ENCODE measurements at places on chromosomes 11 and 22. TPM values are rescaled to one million over a fixed set of nuclear protein-coding genes. Genes with fewer than 3 reads are reported as not detected.

CADM1 gene
- polyA plus RNA-seq, result 38.8 TPM

FLRT1 gene
- 0.87 TPM for polyA plus RNA-seq

OR4D10 gene
- polyA plus RNA-seq, result not detected

FADS2 gene
- 21.3 TPM for polyA plus RNA-seq

LINC01488 gene
- polyA plus RNA-seq, result not detected

TRIM49 gene
- not detected for polyA plus RNA-seq

MFRP gene
- polyA plus RNA-seq, result not detected

- no peaks in the 10 kb centered on the region for H3K36me3 ChIP-seq
- no peaks in the 10 kb centered on the region for H3K4me1 ChIP-seq
- H3K27me3 ChIP-seq, result no peaks in the 10 kb centered on the region
- no peak overlapping the region for H3K4me3 ChIP-seq
- H3K27ac ChIP-seq, result no peak overlapping the region
- DNase-seq, result no peak
Observed at GRCh38 chr11:15010865-15011264, 38.7 kb upstream of the CALCA start.

DNA sequence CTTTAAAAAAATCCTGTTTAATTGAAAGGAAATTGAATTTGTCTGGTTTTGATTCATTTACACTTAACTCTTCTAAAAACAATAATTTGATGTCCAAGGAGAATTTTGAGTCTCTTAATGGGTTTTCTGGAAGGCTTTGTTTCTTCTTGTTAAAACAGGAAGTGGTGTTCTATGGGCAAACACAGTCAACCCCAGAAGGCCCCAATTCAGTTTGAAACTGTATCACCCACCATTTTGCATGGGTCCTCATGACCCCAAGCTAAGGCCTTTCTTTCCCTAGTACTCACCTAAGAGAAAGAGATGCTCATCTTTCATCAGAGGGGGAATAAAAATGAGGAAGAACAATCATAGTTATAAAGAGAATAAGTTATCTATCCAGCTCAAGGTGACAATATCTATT, 10.6 kb downstream of the FLI1 start:
- DNase-seq, result no peak
- H3K27me3 ChIP-seq, result no peaks in the 10 kb centered on the region
- H3K4me3 ChIP-seq, result no peak overlapping the region

DNA sequence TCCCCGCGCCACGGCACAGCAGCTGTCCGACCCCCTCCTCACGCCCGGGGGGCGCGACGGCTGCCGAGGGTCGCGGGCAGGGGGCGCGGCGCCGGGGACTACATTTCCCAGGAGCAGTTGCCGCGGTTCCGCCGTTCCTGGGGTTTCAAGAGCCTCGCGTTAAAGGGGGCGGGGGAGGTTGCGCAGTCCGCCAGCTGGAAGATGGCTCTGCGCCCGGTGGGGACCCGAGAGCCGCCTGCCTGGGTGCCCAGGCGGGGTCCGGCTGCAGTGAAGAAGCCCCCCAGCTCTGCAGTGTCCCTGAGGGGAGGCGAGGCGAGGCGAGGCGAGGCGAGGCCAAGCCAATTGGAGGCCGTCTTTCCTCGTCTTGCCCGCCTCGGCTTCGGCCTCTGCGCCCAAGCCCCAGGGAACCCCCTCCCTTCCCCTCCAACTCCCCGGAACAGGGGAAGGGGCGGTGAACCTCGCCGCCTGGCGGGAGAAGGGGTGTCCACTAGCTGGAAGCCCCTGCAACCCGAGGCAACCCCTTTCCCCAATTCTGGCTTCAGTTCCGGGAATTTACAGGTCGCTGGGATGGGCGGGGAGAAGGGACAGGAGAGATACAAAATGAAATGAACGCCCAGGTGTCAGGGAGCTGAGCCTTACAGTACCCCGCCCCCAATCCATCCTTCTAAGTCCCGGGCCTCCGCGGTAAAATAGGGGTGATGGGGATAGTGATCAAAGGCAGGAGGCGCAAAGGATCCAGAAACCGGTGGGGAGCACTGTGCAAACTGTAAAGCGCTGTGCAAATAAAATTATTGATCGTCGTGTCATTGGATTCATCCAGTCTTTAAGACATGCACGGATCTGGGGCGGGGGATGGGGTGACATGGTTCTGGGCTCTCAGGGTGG, 5.2 kb upstream of the GCAT start:
- no peaks in the 10 kb centered on the region for H3K4me1 ChIP-seq
- H3K27me3 ChIP-seq, result no peaks in the 10 kb centered on the region
- peak overlapping the region; percentile 56 for H3K4me3 ChIP-seq
- peak; percentile 66 for DNase-seq

GRCh38 chr22:50599816-50600455, 657 bp upstream of the MAPK8IP2 start:
- H3K27ac ChIP-seq, result no peak overlapping the region
- no peaks in the 10 kb centered on the region for H3K27me3 ChIP-seq
- no peaks in the 10 kb centered on the region for H3K36me3 ChIP-seq
- DNase-seq, result no peak
- no peaks in the 10 kb centered on the region for H3K4me1 ChIP-seq

GRCh38 chr11:64008914-64009633, 22.8 kb downstream of the OTUB1 start:
- H3K4me1 ChIP-seq, result no peaks in the 10 kb centered on the region
- H3K27ac ChIP-seq, result peak overlapping the region; percentile 27
- no peak for DNase-seq
- no peaks in the 10 kb centered on the region for H3K36me3 ChIP-seq
- no peaks in the 10 kb centered on the region for H3K27me3 ChIP-seq
- H3K4me3 ChIP-seq, result no peak overlapping the region

- DNase-seq, result no peak
- no peak overlapping the region for H3K4me3 ChIP-seq
- peaks cover 6% of the 10 kb centered on the region for H3K4me1 ChIP-seq
- no peak overlapping the region for H3K27ac ChIP-seq
- no peaks in the 10 kb centered on the region for H3K27me3 ChIP-seq
Observed at GRCh38 chr22:19181786-19182471, 3.4 kb upstream of the SLC25A1 start.

GRCh38 chr22:33472462-33473344, 414.5 kb upstream of the SYN3 start:
- no peak overlapping the region for H3K27ac ChIP-seq
- no peaks in the 10 kb centered on the region for H3K27me3 ChIP-seq
- H3K36me3 ChIP-seq, result no peaks in the 10 kb centered on the region
- DNase-seq, result no peak

GRCh38 chr22:26479792-26480610, 3.6 kb downstream of the HPS4 start:
- H3K4me1 ChIP-seq, result peaks cover 15% of the 10 kb centered on the region
- no peak overlapping the region for H3K4me3 ChIP-seq
- DNase-seq, result no peak
- H3K36me3 ChIP-seq, result no peaks in the 10 kb centered on the region
- no peaks in the 10 kb centered on the region for H3K27me3 ChIP-seq

GRCh38 chr11:4048340-4048739, 46.3 kb upstream of the RRM1 start:
- no peak overlapping the region for H3K4me3 ChIP-seq
- H3K36me3 ChIP-seq, result no peaks in the 10 kb centered on the region
- H3K27ac ChIP-seq, result no peak overlapping the region
- no peaks in the 10 kb centered on the region for H3K27me3 ChIP-seq
- no peak for DNase-seq
- no peaks in the 10 kb centered on the region for H3K4me1 ChIP-seq

DNA sequence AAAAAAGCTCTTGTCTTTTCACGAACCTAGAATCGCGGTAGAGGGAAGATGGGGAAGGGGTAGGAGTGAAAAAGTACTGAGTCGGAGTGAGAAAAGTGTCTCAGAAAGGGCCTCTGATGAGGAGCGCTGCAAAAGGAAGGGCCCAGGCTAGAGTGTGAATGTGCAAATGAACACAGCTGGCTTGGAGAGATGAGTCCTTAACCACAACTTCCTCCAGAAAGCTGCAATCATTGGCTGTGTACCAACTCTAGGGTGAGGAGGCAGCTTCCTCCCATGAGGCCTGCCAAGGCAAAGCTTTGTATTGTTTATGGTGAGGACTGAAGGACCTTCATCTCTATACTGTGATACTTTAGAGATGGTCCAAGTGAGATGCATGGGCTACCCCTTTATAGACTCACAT, 566.9 kb upstream of the ANO5 start:
- DNase-seq, result no peak
- no peaks in the 10 kb centered on the region for H3K36me3 ChIP-seq
- no peak overlapping the region for H3K4me3 ChIP-seq
- H3K27ac ChIP-seq, result no peak overlapping the region

DNA sequence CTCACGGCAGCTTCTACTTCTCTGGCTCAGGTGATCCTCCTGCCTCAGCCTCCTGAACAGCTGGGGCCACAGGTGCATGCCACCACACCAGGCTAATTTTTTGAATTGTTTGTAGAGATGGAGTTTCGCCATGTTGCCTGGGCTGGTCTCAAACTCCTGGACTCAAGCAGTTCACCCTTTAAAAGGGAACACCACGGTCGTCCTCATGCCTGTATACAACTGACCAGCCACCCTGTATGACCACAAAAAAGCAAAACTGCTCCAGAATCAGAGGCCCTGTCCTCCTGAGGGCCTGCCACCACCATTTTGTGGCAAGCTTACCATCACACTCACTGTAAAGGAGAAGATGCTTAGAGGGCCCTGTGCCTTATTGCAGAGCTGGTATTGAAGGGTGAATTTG, 2.2 kb downstream of the GLB1L3 start:
- no peaks in the 10 kb centered on the region for H3K27me3 ChIP-seq

DNA sequence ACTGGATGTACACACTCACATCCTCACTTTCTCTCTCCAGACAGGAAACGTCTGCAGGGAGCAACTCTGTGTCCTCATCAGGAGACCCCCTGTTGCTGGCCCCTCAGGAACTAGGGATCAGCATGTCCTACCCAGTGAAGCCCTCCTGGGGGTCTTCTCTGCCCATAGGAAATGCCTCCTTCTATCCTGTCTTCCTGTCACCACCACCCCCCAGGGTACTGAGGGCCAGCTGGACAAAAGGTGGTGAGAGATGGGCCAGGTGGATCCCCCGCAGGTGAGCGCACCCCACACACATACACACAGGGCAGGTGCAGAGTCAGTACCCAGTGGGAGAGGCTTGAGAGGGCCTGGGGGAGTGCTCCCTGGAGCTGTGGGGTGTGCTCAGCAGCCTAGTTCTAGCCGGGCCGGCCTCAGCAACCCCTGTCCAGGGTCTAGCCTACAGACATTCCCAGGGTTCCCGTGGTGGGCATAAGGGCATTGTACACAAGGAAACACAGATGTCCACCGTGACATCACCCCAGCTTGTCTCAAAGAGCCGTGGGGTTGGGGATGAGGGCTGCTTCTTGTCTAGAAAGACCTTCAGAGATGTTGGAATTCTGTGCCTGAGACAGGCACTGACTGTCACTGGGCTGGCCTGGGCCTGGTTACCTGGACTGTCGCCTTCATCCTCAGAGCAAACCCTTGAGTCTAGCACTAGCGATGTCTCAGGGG, 9.2 kb downstream of the GP1BB start:
- no peak overlapping the region for H3K27ac ChIP-seq
- no peaks in the 10 kb centered on the region for H3K4me1 ChIP-seq
- H3K36me3 ChIP-seq, result no peaks in the 10 kb centered on the region
- no peak overlapping the region for H3K4me3 ChIP-seq
- no peak for DNase-seq

DNA sequence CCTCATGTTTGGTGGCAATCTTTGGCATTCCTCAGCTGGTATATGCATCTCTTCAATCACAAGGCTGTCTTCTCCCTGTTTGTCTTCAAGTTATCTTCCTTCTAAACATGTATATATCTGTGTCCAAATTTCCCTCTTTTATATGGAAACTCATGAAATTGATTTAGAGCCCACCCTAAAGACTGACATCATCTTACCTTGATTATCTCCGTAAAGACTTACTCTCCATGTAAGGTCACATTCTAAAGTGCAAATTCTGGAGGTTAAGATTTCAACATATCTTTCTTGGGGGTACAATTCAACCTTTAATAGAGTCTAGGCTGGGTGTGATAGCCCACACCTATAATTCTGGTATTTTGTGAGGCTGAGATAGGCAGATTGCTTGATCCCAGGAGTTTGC, 215.8 kb upstream of the LRRC4C start:
- H3K4me1 ChIP-seq, result no peaks in the 10 kb centered on the region
- H3K27me3 ChIP-seq, result no peaks in the 10 kb centered on the region
- no peak overlapping the region for H3K4me3 ChIP-seq
- no peak overlapping the region for H3K27ac ChIP-seq
- no peaks in the 10 kb centered on the region for H3K36me3 ChIP-seq

- no peaks in the 10 kb centered on the region for H3K4me1 ChIP-seq
- H3K4me3 ChIP-seq, result no peak overlapping the region
- no peak overlapping the region for H3K27ac ChIP-seq
- no peak for DNase-seq
Observed at GRCh38 chr11:42631220-42631843, 680.5 kb upstream of the API5 start.

GRCh38 chr11:103709371-103709770, 327.1 kb upstream of the DDI1 start:
- no peak for DNase-seq
- H3K27ac ChIP-seq, result no peak overlapping the region
- H3K36me3 ChIP-seq, result no peaks in the 10 kb centered on the region
- H3K4me3 ChIP-seq, result no peak overlapping the region
- H3K4me1 ChIP-seq, result no peaks in the 10 kb centered on the region
- no peaks in the 10 kb centered on the region for H3K27me3 ChIP-seq

DNA sequence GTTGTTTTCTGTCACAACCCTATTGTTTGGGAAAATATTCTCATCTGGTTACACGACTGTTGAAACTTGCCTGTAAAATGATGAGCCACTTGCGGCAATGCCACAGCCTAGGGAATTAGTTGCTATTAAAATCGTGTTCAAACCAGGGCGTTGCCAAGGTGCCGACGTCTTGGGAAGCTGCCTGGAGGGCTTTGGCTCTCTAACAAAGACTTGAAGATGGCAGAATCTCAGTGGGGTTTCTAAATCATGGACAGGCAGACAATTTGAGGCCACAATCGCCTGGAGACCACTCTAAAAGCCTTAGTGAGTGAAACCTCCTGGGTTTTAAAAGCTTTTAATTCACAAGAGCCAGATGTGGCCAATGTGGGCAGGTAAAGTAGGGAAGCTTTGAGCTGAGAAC, 117.2 kb upstream of the BMAL1 start:
- no peak overlapping the region for H3K27ac ChIP-seq
- H3K27me3 ChIP-seq, result no peaks in the 10 kb centered on the region
- no peaks in the 10 kb centered on the region for H3K4me1 ChIP-seq
- H3K36me3 ChIP-seq, result no peaks in the 10 kb centered on the region

DNA sequence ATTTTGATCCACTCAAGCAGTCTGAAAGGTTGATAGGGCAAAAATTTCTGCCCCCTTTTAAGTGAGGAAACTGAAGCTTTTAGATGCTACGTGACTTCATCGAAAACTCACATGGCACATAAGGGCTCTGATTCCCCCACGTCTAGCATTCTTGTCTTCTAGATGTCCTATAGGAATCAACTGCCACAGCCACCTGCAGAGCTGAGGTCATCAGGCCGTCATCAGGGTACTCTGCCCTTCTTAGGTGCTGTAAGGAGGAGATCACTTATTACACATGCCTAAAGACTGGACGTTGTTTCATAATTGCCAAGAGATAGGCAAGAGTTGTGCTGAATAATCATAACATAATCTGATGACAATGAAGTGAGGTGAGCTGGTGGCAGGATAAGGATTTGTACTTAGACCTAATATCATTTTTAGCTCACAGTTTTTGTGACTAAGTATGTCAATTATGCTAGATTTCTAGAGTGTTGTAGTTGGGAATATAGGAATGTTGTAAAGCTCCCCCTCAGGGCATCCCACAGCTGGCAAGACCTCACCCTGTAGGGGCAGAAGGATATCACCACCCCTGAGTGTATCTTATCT, 349.4 kb downstream of the METTL15 start:
- DNase-seq, result no peak
- no peaks in the 10 kb centered on the region for H3K27me3 ChIP-seq
- H3K4me3 ChIP-seq, result no peak overlapping the region
- no peaks in the 10 kb centered on the region for H3K4me1 ChIP-seq
- no peaks in the 10 kb centered on the region for H3K36me3 ChIP-seq

Measured in pancreas (tissue), 10 donors.